Substantia nigra (tissue), 51 donors: ENCODE measurements at places on chromosomes 12 and 14.

GRCh38 chr12:15474766-15475165 is 152.5 kb downstream of the PTPRO start:
- no peak for DNase-seq

- DNase-seq, result no peak
Measured at GRCh38 chr14:78129375-78129774, 40.8 kb upstream of the NRXN3 start.

DNA sequence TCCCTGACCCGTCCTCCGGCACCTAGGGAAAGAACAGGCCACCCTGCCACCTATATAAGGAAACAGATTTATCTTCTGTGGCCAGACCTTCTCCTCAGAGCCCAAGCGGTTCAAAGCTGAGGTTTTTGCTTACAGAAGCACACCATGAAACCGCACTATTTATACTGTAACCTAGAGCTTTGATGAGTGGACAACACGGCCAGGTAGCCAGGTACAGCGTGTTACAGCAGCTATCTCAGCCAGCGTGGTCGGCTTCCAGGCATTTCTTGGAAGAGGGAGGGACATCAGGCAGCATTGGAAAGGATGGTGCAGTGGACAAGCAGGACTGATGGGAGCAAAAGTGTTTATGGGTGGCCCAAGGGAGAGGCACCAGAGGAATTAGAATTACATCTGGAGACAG is 34.4 kb downstream of the TTC7B start:
- no peak for DNase-seq

- DNase-seq, result no peak
Measured at GRCh38 chr14:56108057-56108456, 10.2 kb upstream of the PELI2 start.

- DNase-seq, result no peak
Measured at GRCh38 chr12:78181544-78182162, 351.0 kb downstream of the NAV3 start.

DNA sequence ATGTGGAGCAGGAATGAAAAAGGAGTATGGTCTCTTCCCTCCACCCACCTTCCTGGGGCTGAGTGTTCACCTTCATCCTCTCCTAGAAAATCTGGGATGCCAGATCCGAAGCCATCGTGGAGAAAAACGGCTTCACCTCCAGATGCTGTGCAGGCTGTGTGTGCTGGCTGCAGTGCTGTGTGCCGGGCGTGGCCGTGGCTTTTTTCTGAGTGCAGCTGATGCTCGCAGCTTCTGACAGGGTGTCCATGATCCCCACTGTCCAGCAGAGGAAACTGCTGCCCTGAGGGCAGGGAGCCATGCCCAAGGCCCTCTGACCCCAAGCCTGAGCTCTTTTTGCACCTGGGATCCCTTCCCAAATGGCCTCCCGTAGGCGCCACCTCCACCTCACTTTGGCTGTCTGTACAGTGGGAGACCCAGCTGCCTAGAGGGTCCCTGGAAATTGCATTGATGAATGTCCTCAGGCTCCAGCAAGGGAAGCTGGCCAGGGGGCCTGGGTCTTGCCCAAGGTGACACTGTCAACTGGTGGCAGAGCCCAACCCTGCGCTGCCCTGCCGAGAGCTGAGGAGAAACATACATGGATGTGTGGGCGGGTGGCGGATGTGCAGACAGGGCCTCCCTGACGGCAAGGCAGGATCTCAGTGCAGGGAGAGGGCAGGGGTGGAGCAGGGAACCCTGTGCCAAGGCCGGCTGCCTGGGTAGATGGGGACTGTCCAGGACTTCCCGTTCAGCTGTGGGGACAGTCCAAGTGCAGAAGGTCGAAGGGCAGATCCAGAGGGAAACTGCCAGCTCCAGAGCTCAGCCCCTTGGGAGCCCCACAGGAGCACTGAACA is 53.3 kb downstream of the BEGAIN start:
- no peak for DNase-seq

- DNase-seq, result no peak
Measured at GRCh38 chr12:32605326-32606095, 73.6 kb upstream of the DNM1L start.

- DNase-seq, result no peak
Measured at GRCh38 chr12:11658791-11659190, 9.3 kb downstream of the ETV6 start.

DNA sequence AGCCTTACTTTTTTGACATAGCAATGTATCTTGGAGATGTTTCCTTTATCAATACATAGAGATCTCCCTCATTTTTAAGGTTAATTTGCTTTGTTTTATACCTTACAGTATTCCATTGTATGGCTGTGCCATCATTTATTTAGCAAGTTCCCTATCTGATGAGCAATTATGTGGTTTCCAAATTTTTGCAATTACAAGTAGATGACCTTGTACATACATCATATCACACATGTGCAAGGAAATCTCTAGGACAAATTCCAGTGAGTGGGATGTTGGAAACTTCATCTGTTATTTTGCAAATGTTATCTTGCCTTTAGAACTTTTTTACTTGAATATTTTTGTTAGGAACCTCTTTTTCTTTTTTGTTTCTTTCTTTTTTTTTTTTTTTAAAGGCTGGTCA is 49.7 kb downstream of the DRAM1 start:
- no peak for DNase-seq

- DNase-seq, result peak; percentile 16
Measured at GRCh38 chr12:22101749-22102243, 55.8 kb downstream of the CMAS start.

DNA sequence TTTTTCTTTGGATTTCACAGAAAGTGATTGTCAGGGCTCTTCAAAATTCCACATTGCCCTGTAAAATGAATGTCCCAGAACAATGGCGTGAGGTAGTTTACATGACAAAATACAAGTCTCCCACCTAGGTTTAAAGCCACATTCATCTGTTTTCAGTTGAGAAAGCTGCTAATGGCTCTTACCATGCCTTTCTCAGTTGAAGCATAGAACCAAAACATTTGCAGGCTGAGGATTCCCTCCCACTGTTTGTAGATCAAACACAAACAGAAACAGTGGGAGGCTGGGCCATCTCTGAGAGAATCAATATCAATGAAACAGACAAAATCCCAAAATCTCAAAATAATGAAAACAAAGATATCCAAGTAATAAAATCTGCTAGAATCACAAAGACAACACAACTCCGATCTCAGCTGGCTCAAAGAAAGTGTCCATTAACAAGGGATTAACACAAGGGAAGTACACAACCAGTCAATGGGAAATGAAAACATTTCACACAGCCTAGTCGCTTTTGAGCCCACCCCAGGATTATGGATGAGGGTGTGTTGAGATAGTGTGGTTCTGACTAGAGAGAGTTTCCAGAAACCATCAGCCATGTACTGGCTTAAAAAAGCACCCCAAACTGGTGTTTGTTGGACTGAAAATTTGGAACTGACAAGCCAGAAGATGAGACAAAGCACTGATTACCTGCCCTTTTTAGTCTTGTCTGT is 54.5 kb upstream of the TMEM260 start:
- no peak for DNase-seq

- DNase-seq, result no peak
Measured at GRCh38 chr14:64773577-64773976, 69.4 kb downstream of the PLEKHG3 start.

- DNase-seq, result no peak
Measured at GRCh38 chr14:98162856-98163805, 1108.9 kb downstream of the BCL11B start.

- DNase-seq, result no peak
Measured at GRCh38 chr12:51872689-51872981, 15.3 kb upstream of the ANKRD33 start.

- DNase-seq, result no peak
Measured at GRCh38 chr14:55160989-55161388, 30.4 kb downstream of the DLGAP5 start.

DNA sequence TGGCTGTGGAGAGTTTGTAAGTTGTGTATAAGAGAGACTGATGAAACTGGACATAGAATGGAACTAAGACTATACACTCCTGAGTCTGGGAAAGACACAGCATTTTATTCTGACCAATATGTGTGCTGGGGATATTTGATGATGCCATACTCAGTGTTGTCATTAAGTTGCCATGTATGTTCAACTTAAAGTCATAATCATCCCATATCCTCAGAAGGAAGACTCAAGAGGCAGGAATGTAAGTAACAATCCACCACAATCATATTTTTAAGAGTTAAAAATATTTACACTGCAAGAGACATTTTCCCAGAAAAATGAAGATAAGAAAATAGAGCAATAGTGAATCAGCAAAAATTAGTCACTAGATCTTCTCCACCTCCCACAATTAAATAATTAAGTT is 120.1 kb downstream of the MDGA2 start:
- DNase-seq, result no peak

GRCh38 chr14:100451264-100451663 is 128.1 kb downstream of the SLC25A47 start:
- no peak for DNase-seq

DNA sequence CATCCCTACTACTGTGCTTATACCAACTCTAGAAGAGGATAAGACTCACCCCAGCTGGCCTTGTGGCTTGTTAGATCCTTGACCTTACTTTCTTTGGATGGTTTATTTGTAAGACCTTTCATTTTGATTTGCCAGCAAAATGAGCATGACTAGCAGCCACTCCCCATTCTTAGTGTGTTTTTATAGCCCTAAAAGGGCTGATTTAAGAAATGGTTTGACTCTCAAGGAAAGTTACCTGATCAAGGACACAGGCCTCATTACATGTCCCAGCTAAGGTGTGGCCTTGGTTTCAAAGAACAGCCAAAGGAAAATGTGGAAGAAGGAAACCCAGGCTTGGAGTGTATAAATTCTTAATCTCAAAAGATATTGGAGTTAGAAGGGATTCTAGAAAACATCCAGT is 41.4 kb downstream of the SLC17A8 start:
- no peak for DNase-seq

GRCh38 chr14:51938137-51938536 is 51.2 kb upstream of the RTRAF start:
- no peak for DNase-seq

- no peak for DNase-seq
Measured at GRCh38 chr12:101915841-101916240, 38.5 kb downstream of the DRAM1 start.

- no peak for DNase-seq
Measured at GRCh38 chr12:132464820-132465219, 25.1 kb upstream of the FBRSL1 start.

DNA sequence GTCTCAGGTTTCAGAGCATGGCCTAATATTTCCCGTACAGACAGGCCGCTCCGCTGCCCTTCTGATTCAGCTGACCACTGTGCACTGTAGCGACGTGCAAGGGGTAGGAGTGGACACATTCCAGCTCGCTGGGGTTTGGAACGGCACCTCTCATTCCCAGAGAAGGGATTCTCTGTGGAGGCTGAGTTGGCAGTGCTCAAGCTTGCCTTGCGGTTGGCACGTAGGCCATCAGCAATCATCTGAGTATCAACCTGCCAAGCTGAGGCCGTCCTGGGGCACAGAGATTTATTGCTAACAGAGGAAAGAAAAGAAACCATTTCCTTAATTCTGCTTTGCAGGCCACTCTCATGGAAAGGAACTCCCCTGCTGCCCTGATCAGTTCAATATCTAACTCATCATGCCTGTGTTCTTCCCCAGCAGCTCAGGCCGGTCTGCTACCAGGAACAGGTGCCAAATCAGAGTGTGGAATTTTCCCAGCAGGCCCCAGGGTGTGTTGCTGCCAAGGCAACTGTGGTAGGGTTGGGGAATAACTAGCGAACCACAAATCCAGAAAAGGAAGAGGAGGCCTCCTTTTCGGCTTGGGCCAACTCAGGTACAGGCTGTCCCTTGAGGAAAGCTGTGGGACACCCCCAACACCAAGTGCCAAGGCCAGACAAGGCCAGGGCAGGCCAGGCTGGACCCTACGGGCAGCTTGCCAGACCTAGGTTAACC is 92.5 kb downstream of the SSPN start:
- no peak for DNase-seq

GRCh38 chr12:95173392-95174251 is 43.6 kb downstream of the FGD6 start:
- DNase-seq, result no peak

DNA sequence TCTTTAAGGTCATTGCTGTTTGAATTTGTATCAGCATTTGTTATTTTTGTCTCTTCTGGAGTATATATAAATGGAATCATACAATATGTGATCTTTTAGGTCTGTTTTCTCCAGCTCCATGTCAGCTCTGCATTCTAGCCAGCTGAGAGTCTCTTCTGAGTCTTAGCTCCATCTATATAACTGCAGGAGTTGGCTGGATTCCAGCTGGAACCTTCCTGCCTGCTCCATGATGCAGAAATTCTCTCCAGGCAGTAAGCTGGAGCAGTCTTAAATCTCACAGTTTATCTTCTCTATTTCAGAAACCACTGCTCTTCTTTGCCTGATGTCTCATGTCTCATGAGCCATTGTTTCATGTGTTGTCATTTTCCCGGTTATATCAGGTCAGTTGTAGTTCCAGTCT is 827.6 kb downstream of the NRXN3 start:
- DNase-seq, result peak; percentile 5

- DNase-seq, result no peak
Measured at GRCh38 chr12:96431067-96431466, 30.8 kb upstream of the CDK17 start.

GRCh38 chr14:95498622-95499353 is 17.7 kb downstream of the SYNE3 start:
- DNase-seq, result peak; percentile 64

- DNase-seq, result no peak
Measured at GRCh38 chr12:83153177-83153576, 466.5 kb downstream of the TMTC2 start.

- no peak for DNase-seq
Measured at GRCh38 chr14:32343926-32344430, 14.9 kb downstream of the AKAP6 start.

- no peak for DNase-seq
Measured at GRCh38 chr14:105131241-105131640, 37.3 kb downstream of the JAG2 start.

DNA sequence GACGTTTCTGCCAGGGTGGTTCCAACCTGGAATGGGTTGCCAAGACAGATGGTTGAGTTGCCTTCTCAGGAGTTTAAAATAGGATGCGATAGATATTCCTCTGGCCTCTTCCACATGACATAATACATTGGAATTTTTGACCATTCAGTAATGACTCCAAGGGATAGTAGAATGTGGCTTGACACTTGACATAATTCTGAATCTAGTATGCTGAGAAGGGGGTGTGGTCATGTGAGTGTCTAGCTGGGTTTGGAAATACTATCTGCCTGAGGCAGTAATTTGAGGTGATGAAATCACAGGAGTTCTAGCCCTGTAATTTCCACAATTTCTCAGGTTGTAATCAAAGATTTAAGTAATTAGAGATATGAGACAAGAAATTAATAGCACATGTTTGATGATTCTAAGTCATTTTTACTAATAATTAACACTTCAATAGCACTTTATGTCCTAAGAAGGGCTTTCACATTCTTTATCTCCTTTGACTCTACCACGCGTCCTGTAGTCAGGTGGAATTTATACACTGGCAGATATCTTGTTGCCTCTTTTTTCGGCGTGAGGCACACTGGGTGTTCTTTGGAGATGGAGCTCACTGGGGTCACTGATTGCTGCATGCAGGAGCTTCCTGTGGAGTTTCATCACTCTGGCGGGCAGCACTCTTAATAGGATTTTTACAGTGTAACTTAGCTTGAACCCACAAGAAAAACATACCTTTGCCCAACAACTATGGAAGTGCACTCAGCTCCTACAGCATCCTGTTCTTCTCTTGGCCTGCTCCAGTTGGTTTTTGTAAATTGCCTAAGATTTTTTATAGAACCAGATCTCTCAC is 3.2 kb upstream of the AMIGO2 start:
- DNase-seq, result no peak

GRCh38 chr12:111093428-111094142 is 173.2 kb upstream of the MYL2 start:
- no peak for DNase-seq
